ENCODE measurements at places on chromosomes 6 and 20. TPM values are rescaled to one million over a fixed set of nuclear protein-coding genes. Genes with fewer than 3 reads are reported as not detected.

The YIPF3 gene
- total RNA-seq = 161 TPM

The ADGRF1 gene
- not detected for total RNA-seq

The ADRM1 gene
- 234 TPM for total RNA-seq

The OXT gene
- total RNA-seq = not detected

The ZC2HC1B gene
- total RNA-seq = not detected

The PHACTR3 gene
- 0.63 TPM for total RNA-seq

The DLK2 gene
- total RNA-seq = 2.4 TPM

DNA sequence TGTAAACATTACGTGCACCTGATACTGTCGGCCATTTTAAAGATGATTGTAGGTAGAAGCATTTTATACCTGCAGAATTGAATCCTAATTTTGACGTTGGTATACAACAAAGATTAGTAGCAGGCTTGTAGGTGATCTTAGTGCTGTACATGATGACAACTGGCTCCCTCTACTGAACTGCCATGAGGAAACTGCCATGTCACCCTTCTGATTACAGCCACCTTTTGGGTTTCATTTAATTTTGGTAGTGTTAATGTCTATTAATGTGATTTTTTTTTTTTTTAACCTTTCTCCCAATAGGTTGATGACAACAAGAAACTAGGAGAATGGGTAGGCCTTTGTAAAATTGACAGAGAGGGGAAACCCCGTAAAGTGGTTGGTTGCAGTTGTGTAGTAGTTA lies 2.3 kb downstream of the RPS12 start:
- no peak for DNase-seq

- DNase-seq = peak; percentile 19
These were observed 39.3 kb upstream of the SCGN start for GRCh38 chr6:25612666-25613065.

DNA sequence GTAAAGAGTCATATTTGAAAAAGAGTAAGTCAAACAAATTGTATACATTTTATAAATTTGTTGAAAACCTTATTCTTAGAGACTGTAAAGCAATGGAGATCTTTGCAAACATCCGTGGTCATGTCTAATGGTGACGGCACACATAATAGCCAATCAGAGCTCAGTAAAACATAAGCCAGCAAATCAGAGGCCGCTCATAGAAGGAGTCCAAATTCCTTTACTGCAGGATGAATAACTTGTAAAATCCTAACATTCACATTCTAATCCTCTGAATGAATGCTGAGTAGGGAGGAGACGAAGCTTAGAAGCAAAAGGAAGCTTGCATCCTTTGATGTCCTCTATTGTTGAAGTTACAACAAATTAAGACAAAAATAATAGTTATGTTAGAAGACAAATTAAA lies 401.7 kb downstream of the PRKN start:
- no peak for DNase-seq

GRCh38 chr6:132814716-132815570 lies 574 bp downstream of the RPS12 start:
- no peak for DNase-seq

DNA sequence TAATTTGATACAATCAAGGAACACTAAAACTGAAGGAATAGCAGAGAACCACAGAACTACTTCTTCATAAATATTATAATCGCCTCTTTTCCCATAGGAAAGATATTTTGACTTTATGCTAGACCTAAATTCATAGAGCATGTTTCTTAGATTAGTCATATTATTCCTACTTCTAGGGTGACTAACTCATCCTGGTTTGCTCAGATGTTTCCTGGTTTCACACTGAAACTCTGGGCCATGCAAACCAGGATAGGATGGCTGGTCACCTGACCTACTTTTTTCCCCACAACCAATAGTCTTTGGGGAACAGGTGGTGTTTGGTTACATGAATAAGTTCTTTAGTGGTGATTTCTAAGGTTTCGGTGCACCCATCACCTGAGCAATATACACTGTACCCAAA lies 42.8 kb downstream of the MMS22L start:
- DNase-seq = peak; percentile 68

GRCh38 chr20:59560588-59561227 lies 43.6 kb upstream of the PHACTR3 start:
- no peak for DNase-seq

DNA sequence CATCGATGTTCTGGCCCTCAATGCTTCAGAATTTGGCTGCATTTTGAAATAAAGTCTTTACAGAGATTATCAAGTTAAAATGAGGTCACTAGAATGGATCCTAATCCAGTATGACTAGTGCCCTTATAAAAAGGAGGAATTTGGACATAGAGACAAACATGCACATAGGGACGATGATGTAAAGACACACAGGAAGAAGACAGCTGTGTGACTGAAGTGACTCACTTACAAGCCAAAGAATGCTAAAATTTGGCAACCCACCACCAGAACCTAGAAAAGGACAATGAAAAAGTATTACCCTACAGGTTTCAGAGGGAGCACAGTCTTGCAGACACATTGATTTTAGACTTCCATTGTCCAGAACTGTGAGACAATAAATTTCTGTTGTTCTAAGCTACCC lies 322.8 kb upstream of the GJE1 start:
- peak; percentile 66 for DNase-seq

DNA sequence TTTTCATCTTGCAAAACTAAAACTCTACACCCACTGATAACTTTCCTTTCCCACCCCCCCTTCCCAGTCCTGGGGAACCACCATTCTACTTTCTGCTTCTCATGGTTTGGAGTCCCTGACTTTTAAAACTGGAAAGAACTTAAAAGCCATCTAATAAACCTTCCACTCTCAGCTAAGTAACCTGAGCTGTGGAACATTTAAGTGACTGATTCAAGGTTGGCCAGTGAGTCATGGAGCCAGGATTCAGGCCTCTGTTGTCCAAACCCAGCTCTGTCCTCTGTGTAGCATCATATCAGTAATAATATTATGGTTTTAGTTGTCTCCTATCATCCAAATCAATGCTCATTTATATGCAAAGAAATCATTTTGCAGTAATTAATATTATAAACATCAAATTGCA lies 176.0 kb upstream of the NT5E start:
- DNase-seq = peak; percentile 50

DNA sequence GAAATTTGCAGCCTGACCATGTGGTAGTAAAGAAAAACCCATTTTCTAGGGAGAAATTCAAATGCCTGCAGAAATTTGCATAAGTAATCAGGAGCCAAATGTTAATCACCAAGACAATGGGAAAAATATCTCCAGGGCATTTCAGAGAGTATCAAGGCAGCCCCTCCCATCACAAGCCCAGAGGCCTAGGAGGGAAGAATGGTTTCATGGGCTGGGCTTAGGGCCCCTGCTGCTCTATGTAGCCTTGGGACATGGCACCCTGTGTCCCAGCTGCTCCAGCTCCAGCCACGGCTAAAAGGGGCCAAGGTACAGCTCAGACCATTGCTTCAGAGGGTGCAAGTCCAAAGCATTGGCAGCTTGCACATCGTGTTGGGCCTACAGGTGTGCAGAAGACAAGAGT lies 117.2 kb upstream of the RALGAPA2 start:
- no peak for DNase-seq

- no peak for DNase-seq
These were observed 37.6 kb upstream of the MDFI start for GRCh38 chr6:41600499-41601247.

- no peak for DNase-seq
These were observed 127.0 kb downstream of the PACRG start for GRCh38 chr6:162854734-162855191.

GRCh38 chr6:13226071-13226470 lies 102.3 kb downstream of the TBC1D7 start:
- DNase-seq = no peak

- peak; percentile 40 for DNase-seq
These were observed 218.6 kb upstream of the ZFP64 start for GRCh38 chr20:52410182-52410647.

DNA sequence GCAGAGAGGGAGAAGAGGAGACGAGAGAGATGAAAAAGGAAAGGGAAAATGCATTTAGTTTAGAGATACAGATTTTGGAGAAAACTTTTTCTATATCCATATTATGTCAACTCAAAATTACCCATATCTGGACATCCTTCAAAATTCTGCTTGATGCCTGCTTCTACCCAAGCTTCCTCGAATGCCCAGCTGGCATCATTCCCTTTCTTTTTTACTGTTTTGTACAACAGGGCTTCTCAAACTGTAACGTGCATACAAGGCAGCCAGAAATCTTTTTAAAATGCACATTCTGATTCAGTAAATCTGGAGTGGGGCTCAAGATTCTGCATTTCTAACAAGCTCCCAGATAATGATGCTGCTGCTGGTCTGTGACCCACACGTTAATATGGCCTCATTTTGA lies 462.8 kb upstream of the CHD6 start:
- DNase-seq = no peak

DNA sequence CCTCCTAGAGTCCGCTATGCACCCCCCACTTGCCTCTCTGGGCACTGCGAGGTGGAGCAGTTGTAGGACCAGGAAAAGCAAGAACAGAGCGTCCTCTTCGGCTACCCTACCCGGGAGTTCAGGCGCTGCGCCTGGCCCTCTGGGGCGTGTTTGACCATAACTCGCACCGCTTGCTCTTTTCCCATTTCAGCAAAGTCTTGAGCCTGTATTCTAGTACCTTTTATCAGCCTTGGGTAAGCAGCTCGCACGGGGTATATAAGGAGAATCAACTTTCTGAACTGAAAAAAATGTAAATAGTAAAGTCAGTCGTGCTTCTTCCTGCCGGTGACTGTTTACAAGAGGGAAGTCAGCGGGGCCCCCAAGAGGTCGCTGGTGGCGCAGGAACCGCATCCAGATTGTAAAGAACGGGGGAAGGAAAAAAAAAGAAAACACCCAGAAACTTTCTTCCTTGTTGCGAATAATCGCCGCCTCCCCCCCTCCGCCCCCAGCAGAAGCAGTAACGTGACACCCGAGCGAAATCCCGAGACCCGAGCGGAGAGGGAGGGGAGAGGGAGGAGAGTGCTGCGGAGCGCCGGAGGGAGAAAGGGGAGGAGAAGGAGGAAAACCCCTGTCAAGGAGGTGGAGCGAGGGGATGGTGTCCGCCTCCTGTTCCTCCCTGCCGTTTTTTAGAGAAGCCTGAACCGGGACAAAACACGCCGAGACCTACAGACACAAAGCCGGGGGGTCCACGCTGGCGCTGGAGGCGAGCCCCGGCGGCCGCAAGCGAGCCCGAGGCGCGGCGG lies at the start of gene UST:
UST (plus strand) TSS at position 668 of the 782 bp plus-strand sequence. CDS start 401 bp downstream, outside the sequence.
- DNase-seq = peak; percentile 92

DNA sequence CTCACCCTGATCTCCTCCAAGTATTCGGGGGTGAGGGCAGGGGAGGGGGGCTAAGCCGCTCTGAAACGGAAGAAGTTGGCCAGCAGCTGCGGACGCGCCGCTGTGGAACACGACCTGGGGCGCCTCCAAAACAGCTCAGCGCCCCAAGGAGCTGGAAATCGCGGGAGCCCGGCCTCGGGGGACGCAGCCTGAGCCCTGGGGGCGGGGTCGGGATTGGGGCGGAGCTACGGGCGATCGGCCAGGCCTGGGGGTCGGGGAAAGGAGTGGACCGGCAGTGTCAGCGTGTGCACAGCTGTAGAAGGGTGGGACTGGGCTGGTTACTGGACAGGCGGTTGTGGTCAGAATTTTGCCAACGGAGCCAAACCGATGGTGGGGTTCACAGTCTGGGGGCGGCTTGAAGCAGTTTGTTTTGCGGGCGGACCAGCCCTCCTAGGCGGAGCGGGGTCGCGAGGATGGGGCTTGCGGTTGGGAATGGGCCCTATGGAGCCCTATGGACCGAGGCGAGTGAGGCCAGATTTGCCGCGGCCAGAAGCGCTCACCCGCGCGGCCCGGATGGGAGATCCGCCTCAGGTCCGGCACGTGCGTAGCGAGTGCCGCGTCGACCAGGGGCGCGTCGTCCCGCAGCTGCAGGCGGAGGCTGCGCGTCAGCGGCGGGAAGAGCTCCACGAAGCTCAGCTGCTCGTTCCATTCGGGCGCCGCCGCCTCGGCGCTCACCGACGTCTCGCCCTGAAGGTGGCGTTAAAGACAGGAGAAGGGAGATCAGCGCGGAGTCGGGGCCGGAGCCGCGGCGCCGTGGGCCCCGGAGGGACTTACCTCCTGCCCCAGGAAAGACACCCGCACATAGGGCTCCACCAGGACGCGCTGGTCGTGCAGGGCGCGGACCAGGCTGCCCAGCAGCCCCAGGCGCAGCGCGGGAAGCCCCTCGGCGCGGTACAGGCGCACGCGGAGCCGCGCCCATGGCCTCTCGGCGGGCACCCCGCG lies 14.3 kb upstream of the SPAG4 start:
- peak; percentile 55 for DNase-seq

- peak; percentile 18 for DNase-seq
These were observed 43.9 kb downstream of the BCAS1 start for GRCh38 chr20:54026295-54027064.

- DNase-seq = no peak
These were observed 28.8 kb upstream of the HIVEP1 start for GRCh38 chr6:11983306-11983705.

GRCh38 chr6:110671447-110671846 lies 143.8 kb downstream of the CDK19 start:
- DNase-seq = no peak

DNA sequence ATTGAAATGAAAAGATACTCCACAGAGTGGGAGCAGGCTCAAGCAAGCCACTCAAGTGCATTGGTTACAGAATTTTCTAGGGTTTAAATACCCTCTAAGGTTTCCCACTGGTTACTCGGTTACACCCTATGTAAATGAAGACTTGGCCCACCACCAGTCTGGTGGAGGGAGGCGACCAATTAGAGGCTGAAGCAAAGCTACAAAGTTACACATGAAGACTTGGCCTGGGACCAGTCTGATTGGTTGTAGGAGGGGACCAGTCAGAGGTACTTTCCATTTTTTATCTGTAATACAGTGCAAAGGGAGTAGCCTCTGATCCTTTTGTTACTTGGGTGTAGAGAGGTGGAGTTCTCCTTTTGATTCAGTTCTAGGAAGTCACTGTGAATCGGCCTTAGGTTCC lies 7.6 kb downstream of the SRSF12 start:
- DNase-seq = no peak

- DNase-seq = no peak
These were observed 16.8 kb downstream of the VEGFA start for GRCh38 chr6:43786664-43787329.

DNA sequence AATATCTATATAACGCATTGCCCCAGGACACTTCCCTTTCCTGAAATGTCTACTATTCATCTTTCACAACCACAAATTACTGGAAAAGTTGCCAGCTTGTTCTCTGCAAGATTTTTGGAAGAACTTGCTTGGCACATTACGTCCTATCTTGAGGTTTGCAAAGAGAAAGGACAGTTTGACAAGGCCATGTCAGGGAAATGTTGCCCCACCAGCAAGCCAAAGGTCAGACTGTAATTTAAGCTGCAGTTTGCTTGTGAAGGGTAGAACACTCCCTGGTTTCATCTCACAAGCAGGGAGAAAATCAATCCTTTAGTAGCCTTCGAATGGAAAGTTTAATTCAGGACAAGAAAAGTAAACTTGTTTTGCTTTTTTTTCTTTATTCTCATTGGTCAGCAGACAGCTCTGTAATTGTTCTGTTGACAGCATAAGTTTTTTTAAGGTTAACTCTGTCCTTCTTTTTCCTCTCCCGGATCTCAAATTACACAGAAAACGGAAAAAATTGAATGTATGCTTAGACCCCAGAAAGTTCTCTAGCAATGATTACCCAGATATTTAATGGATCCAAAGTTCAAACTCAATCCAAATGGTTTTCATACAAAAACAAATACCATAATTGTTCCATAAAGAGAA lies 541.8 kb upstream of the NRSN1 start:
- DNase-seq = no peak
